Activated T-cell treated with anti-CD3 and anti-CD28 coated beads, Interleukin-2, amount 50 U/mL, for 72 hours (primary cell): ENCODE measurements at places on chromosomes 13 and 19. TPM values are rescaled to one million over a fixed set of nuclear protein-coding genes. Genes with fewer than 3 reads are reported as not detected.

- no peaks in the 10 kb centered on the region for H3K27me3 ChIP-seq
- DNase-seq: peak; percentile 7
- H3K36me3 ChIP-seq: no peaks in the 10 kb centered on the region
Observed at GRCh38 chr13:22193070-22193469, 522.2 kb downstream of the FGF9 start.

DNA sequence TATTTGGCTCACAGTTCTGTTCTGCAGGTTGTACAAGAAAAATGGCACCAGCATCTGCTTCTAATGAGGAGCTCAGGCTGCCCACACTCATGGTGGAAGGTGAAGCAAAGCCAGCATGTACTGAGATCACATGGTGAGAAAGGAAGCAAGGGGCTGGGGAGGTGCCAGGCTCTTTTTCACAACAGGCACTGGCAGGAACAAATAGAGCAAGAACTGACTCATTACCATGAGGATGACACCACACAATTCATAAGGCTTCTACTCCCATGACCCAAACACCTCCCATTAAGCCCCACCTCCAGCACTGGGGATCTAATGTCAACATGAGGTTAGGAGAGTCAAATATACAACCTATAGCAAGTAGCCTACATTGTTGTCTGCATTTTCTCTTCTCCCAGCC lies 522.6 kb downstream of the RFC3 start:
- no peaks in the 10 kb centered on the region for H3K4me1 ChIP-seq
- no peak for DNase-seq
- H3K27me3 ChIP-seq: no peaks in the 10 kb centered on the region
- H3K4me3 ChIP-seq: no peak overlapping the region
- no peak overlapping the region for H3K27ac ChIP-seq

DNA sequence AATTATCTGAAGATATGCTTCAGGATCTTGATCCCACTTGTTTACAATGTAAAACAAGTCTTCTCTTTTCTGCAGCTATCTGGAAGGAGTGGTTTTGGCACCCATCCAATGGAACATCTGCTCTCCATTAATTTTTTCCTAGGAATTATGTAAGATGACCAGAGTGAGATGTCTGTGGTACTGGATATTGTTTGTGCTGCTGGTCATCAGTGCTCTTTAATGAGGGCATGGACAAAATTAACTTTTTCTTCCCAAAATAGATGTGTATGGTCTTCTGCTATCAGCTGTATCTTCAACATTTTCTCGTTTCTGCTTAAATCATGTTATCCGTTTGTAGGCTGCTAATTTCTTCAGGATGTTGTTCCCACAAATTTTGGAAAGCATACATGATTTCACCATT lies 415.4 kb upstream of the KLHL1 start:
- no peaks in the 10 kb centered on the region for H3K36me3 ChIP-seq
- H3K27me3 ChIP-seq: no peaks in the 10 kb centered on the region
- no peaks in the 10 kb centered on the region for H3K4me1 ChIP-seq
- no peak overlapping the region for H3K4me3 ChIP-seq

The TNFSF11 gene
- 2.2 TPM for total RNA-seq

- H3K4me3 ChIP-seq: peak overlapping the region; percentile 35
- H3K4me1 ChIP-seq: peaks cover 58% of the 10 kb centered on the region
- peaks cover 20% of the 10 kb centered on the region for H3K36me3 ChIP-seq
- no peaks in the 10 kb centered on the region for H3K27me3 ChIP-seq
- DNase-seq: no peak
- H3K27ac ChIP-seq: peak overlapping the region; percentile 68
Observed at GRCh38 chr13:74025369-74025768, 108.8 kb downstream of the KLF12 start.

- H3K27ac ChIP-seq: peak overlapping the region; percentile 98
- DNase-seq: no peak
- H3K4me3 ChIP-seq: peak overlapping the region; percentile 66
- H3K36me3 ChIP-seq: peaks cover 60% of the 10 kb centered on the region
- no peaks in the 10 kb centered on the region for H3K27me3 ChIP-seq
Observed at GRCh38 chr13:46152627-46153328, 29.2 kb downstream of the LCP1 start.

The NLRP11 gene
- not detected for total RNA-seq

DNA sequence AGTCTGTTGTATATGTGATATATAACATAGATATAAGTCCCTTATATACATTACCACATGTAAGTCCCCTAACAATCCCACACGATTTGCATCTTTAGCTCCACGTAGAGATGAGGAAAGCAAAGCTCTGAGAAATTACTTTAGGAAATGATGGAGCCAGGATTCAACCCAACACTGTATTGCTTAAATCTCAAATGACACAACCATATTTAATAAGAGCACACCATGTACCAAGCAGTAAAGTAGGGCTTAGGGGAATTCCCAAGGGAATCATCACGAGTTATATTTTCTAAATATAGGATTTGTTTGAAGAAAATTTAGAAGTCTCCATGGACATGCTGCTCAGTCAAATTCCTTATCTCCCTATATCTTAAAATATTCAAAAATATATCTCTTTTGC lies 61.3 kb upstream of the POMP start:
- H3K27ac ChIP-seq: no peak overlapping the region
- H3K4me1 ChIP-seq: no peaks in the 10 kb centered on the region
- peaks cover 21% of the 10 kb centered on the region for H3K27me3 ChIP-seq
- no peak overlapping the region for H3K4me3 ChIP-seq
- H3K36me3 ChIP-seq: no peaks in the 10 kb centered on the region

DNA sequence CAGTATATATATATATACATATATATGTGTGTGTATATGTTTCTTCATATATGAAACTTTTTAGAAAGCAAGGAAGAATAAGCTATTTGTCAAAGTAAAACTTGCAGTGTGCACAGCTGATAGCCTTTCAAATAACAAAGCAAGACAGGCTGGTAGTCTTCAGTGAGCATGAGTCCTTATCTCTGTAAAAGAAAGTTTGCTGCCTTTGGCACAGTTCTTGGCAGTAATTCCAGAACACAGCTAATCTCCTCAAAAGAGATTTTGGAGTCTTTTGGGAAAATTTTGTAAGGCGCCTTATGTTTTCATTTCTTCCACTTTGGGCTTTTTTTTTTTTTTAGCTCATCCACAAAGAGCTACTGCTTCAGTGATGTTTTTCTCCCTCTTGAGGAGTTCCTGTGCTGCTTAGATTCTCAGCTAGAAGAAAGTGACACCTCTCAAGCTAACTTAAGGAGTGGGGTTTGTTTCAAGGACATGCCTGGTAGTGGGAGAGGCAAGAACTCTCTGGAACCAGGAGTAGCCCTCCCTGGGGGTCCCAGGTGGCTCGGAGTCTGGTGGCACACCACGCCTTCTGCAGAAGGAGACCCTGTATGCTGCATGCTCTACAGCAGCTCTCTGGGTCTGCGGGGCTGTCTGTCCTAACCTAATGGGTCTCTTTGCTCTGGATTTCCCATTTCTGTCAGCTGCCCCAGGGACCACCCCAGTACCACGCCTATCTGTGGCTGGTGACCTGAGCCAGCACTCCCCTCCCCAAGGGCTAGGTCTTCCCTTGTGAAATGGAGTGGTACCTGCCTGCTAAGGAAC lies 58.8 kb downstream of the TNFRSF19 start:
- DNase-seq: no peak
- H3K4me3 ChIP-seq: no peak overlapping the region
- H3K4me1 ChIP-seq: no peaks in the 10 kb centered on the region
- no peak overlapping the region for H3K27ac ChIP-seq
- H3K27me3 ChIP-seq: peaks cover 6% of the 10 kb centered on the region

DNA sequence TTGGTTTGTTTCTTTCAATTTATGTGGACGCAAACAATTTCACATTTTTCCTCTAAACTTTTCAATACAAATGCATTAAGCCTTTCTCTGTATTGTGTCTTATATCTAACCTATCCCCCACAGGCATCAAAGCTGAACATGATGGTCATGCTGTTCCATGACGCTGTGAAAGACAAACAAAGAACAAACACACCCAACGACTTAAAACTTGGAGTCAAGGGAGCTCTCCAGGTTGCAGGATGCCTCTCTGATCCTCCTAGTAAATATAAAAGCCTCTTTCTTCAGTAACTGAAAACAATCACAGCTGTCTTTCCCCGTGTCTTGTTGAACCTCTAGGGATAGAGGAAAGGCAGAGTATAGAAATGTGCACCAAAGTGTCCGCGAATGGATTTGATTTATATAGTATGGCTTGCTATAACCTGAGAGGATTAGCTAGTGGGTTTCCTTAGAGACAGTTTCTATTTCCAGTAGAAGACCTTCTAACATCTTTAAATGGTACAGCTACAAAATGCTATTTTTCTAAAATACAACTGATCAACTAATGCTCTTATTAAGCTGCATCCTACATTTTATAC lies 43.1 kb downstream of the PCDH9 start:
- DNase-seq: no peak
- no peak overlapping the region for H3K4me3 ChIP-seq
- H3K27me3 ChIP-seq: no peaks in the 10 kb centered on the region
- H3K36me3 ChIP-seq: no peaks in the 10 kb centered on the region

DNA sequence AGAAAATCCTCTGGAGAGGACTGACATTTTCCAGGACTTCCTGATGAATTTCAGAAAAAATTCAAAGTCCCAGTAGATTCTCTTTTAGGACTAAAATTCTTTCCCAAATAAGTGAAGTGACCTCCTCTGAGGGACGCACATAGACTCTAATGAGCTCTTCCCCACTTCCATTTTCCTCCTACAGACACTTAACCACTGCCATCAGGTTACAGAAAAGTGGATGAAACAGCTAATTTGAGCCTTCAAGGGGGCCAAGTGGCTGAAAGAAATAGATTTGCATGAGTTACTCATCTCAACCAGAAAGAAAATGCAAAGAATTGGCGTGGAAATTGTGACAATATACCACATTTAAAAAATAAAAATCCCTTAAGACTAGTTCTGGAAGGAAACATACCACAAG lies 185.3 kb upstream of the EDNRB start:
- no peak overlapping the region for H3K4me3 ChIP-seq
- no peak overlapping the region for H3K27ac ChIP-seq
- no peaks in the 10 kb centered on the region for H3K27me3 ChIP-seq
- H3K4me1 ChIP-seq: no peaks in the 10 kb centered on the region

DNA sequence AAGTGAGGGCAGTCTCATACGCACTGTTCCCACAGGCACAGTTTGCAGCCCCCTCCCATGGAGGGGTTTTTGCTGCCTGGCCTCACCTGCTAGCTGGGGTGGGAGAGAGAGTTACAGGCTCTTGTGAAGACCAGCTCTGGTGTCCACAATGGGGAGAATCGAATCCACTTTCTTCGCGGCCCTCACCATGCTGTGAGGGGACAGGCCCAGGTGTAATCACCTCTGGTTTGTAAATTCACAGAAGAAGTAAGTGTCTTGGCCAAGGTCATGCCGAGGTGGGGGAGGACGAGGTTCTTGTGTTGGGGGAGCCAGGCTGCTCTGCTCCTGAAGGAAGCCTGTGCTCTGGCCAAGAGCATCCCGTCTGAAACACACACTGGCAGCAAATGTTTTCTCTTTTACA lies 39.5 kb downstream of the TEX29 start:
- DNase-seq: no peak
- no peaks in the 10 kb centered on the region for H3K27me3 ChIP-seq
- H3K4me1 ChIP-seq: peaks cover under 1% of the 10 kb centered on the region
- no peaks in the 10 kb centered on the region for H3K36me3 ChIP-seq

DNA sequence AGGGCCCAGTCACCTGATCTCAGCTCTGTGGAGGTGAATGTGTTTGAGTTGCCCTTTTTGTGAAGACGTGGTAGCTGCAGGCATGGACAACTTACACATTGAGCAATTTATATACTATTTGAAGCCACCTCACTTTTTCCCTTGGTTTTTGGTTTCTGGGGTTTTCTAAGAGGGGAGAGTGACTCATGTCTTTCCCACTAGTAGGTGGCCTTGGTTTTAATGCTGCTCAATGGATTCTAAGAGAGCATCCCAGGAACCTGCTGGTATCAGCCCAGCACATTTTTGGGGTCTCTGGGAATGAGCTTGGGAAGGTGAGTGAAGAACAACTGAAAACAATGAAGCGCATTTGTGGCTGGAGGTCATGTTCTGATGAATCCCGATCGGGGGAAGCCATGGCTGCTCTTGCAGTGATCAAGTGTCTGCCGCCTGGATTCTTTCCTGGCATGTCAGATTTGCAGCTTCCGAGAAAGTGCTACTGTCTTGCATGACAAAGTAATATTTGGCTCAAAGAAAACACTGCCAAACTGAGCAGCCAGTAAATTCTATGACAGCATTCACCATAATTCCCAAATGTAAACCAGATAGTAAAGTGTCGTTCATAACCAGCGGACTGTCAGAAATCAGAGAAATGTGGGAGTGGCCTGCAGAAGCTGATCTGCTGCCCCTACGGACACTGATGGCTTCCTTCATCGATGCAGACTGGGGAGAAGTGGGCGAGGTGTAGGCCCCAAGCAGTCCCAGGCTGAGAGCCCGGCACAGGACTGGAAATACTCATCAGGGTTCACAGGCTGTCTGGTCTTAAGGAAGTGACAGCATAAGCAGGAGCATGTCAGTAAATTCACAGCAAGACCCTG lies 98.7 kb downstream of the COL4A2 start:
- no peak for DNase-seq
- H3K36me3 ChIP-seq: peaks cover 3% of the 10 kb centered on the region
- H3K27me3 ChIP-seq: peaks cover 80% of the 10 kb centered on the region
- no peak overlapping the region for H3K27ac ChIP-seq
- no peak overlapping the region for H3K4me3 ChIP-seq

The ZNF433 gene
- 1.6 TPM for total RNA-seq

DNA sequence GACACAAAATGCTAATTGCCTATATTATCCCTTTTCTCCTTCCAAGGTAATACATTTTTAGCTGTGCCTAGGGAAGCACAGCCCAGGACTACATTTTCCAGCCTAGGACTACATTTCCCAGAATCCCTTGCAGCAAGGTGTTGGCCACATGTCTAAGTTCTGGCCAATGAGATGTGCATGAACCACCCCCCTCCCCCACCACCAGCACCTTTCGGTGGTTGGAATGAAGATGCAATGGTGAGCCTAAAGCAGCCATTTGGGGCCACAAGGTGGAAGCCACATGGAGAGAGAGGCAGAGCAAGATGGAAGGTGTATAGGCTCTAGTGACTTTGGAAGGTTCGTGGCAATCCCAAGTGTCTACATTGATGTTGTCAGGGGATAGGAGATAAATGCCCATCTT lies 16.2 kb downstream of the UNC13A start:
- H3K4me1 ChIP-seq: no peaks in the 10 kb centered on the region
- H3K27ac ChIP-seq: no peak overlapping the region
- H3K4me3 ChIP-seq: no peak overlapping the region

The ZNF724 gene
- 15.4 TPM for total RNA-seq

DNA sequence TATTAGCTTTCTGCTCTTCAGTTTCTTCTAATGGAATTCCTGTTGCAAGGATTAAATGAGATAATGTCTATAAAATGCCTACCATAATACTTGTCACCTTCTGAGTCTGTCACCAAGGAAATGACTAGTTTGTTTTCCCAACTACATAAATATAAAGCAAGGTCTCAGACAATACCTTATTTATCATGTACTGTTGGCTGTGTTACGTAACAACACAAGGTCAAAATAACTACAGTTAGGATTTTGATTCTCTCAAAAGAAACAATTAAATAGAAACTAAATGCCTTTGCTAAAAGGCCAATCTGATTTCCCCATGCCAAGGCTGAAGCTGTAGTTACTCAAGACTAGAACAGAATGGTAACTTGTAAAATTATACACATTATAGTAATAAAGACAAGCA lies 134.5 kb downstream of the PCDH9 start:
- H3K4me1 ChIP-seq: no peaks in the 10 kb centered on the region
- no peak overlapping the region for H3K27ac ChIP-seq
